ENCODE measurements at places on chromosomes 4 and X. TPM values are rescaled to one million over a fixed set of nuclear protein-coding genes. Genes with fewer than 3 reads are reported as not detected.

DNA sequence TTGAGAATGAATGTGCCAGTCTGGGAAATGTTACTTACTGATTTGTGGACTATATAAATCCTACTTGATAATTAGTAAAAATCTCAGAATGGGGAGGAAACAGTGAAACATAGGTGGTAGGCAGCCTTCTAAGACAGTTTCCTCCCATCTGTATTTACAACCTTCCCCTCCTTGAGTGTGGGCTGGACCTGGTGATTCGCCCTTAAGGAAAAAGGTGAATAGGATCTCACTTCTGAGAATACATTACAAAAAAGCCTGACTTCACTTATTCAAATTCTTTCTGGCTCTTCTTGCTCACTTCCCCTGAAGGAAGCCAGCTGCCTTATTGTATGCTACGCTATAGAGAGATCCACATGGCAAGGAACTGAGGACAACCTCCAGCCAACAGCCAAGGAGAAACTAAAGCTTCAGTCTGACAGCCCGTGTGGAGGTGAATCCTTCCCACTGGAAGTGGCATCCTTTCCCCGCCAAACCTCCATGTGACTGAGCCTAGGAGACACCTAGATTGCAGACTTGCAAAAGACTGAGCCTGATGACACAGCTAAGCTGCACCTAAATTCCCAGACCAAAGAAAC is 585.0 kb downstream of the STPG2 start:
- DNase-seq, result no peak

Gene SCML2
- total RNA-seq, result 2.1 TPM

DNA sequence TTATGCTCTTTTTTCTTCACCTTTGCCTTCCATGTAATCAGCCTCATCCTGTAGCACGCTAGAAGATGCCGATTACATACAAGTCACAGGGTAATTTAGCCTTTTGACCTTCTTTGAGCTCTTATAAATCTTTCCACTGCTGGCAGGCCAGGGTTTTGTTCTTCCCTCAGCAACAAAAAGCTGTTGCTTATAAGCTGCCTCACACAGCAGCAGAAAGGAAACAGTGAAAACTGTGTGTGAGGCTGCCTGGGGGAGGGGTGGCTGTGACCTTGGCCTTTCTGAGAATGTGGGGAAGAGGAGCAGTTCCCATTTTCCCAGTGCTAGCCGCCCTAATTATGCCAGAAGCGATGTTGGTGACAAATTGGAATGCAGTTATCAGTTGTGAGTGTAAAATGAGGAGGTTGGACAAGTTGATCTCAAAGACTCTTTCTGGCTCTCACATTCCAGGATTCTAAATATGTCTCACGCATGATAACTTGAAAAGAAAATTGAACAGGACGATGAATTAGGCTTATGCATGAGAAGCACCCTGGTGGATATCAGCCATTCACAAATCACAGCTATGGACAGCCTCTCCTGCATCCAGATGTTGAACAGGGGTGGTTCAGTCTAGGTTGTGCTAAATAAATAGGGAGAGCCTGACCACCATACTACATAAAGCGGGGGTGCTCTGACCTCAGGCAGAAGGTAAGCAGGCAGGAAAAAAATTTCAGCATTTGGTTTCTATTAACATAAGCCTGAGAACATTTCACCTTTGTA is 25.7 kb downstream of the SLITRK2 start:
- no peak for DNase-seq

GRCh38 chrX:35743331-35743730 is 54.8 kb upstream of the MAGEB16 start:
- DNase-seq, result no peak

DNA sequence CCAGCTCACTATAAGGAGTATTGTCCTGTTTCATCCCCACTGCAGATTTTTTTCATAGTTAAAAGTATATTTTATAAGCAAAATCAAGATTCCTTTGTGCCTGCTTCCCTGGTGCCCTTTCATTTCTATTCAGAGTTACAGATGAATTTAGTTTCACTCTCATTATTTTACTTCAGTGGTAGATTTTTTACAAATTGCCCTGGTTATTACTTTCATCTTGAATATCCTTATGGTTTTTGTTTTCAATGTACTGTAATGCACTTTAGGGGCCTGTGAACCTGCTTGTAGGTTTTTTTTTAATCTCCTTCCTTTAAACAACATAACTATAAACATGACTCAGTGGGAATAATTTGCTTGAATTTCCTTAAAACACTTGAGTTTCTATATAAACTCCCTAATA is 126.8 kb downstream of the GPR143 start:
- no peak for DNase-seq
